ENCODE measurements at places on chromosomes 13 and 19.

DNA sequence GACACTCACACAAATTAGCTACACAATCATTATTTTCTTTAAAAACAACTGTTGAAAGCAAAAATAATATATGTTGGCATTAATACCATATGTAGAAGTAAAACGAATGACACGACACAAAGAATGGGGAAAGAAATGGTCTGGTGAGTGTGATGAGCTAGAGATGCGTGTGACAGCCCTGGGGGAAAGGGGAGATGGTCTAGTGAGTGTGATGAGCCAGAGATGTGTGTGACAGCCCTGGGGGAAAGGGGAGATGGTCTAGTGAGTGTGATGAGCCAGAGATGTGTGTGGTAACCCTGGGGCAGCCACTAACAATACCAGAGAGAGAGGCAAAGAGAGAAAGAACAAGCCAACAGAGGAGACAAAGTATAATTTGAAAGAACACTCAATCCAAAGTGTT is 22.3 kb upstream of the LAMP1 start:
- peak overlapping the region; percentile 56 for H3K27ac ChIP-seq
- DNase-seq, result no peak
- H3K4me3 ChIP-seq, result no peak overlapping the region
- no peaks in the 10 kb centered on the region for H3K36me3 ChIP-seq
- no peaks in the 10 kb centered on the region for H3K27me3 ChIP-seq
- peaks cover 16% of the 10 kb centered on the region for H3K4me1 ChIP-seq

DNA sequence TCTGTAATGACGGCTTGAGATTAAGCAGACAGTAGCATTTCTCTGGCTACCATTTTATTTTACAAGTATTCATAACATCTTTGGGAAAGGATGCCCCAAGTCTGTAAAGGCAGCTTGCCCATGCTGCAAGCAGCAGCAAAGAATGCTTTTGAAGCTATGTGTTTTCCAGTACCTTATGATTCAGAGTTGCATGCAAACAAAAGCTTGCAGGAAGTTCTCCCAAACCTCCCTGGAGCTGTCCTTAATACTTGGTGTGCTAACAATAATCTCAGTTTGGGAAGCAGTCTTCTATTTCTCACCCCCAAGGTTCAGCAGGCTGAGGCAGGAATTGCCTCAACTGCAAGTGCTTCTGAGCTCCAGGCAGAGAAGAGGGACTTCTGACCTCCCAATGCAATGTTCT is 60.8 kb downstream of the CCNA1 start:
- no peaks in the 10 kb centered on the region for H3K36me3 ChIP-seq
- H3K27me3 ChIP-seq, result no peaks in the 10 kb centered on the region
- DNase-seq, result no peak
- H3K27ac ChIP-seq, result no peak overlapping the region
- H3K4me3 ChIP-seq, result no peak overlapping the region
- H3K4me1 ChIP-seq, result no peaks in the 10 kb centered on the region

DNA sequence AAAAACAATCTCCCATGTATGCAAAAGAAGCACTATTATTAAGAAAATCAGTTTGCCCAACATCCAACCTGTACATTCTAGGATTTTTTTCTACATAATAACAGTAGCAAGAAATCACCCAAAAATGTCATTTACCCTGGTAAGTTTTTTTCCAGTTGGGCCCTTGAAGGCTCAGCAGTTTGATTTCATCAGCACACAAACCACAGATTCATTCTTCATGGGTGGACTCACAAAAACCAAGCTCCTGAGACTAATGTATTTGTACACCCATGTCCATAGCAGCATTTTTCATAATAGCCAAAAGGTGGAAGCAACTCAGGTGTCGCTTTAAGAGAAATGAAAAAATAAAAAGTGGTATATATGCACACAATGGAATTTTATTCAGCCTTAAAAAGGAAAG is 210.1 kb downstream of the TBC1D4 start:
- H3K4me3 ChIP-seq, result no peak overlapping the region
- DNase-seq, result peak; percentile 53
- H3K27me3 ChIP-seq, result no peaks in the 10 kb centered on the region
- no peaks in the 10 kb centered on the region for H3K36me3 ChIP-seq

DNA sequence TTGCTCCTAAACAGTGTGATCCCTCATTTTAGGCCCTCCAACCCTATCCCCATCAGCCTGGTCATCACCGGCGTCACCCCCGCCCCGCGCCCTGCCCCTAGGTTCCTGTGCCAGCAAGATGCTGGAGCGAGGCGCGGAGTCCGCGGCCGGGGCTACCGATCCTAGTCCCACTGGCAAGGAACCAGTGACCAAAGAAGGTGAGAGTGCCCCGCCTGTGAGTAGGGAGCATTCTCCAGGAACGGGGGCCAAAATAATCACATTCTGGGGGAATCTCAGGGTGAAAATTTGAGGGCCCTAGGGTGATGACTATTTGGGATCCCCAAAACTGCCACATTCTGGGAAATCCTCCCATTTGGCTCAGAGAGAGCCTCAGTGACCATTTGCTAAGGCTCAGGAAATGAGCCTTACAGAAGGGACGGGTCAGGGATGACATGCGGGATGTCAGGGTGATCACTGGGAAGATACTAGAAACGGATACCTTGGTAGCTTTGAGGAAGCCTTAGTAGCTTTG is 1.4 kb downstream of the ZNF575 start:
- peaks cover 9% of the 10 kb centered on the region for H3K4me1 ChIP-seq
- H3K27ac ChIP-seq, result 0 out of 2 replicates have a peak overlapping the region, but pooled peaks have one; percentile 19
- no peak for DNase-seq
- H3K27me3 ChIP-seq, result no peaks in the 10 kb centered on the region
- peak overlapping the region; percentile 70 for H3K4me3 ChIP-seq

- no peak overlapping the region for H3K4me3 ChIP-seq
- no peaks in the 10 kb centered on the region for H3K36me3 ChIP-seq
- H3K27ac ChIP-seq, result no peak overlapping the region
- H3K27me3 ChIP-seq, result no peaks in the 10 kb centered on the region
- no peak for DNase-seq
Observed at GRCh38 chr13:84130495-84131114, 248.3 kb upstream of the SLITRK1 start.

- H3K27ac ChIP-seq, result no peak overlapping the region
- H3K36me3 ChIP-seq, result no peaks in the 10 kb centered on the region
- H3K27me3 ChIP-seq, result no peaks in the 10 kb centered on the region
Observed at GRCh38 chr13:54901316-54901715, 1872.7 kb downstream of the OLFM4 start.
